ENCODE measurements at places on chromosomes 3 and 15.

- DNase-seq: no peak
These were observed 32.0 kb upstream of the STXBP5L start for GRCh38 chr3:120875989-120876388.

DNA sequence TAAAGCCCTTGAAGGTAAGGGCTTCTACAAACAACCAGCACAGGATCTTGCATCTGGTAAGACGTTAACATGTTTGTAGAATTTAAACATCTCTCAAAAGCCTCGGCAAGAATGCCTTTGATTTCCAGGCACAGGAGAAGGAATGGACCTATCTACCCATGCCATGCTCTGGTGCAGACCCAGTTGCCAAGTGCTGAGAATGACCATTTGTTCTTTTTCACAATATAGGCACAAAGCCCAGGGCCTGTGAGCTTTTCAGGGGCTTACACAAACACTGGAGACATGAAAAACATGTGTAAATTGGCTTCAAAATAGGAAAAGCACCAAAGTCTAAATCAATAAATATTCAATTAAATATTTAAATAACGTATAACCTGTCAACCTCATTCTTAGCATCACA is 266.9 kb upstream of the TTC14 start:
- peak; percentile 71 for DNase-seq

DNA sequence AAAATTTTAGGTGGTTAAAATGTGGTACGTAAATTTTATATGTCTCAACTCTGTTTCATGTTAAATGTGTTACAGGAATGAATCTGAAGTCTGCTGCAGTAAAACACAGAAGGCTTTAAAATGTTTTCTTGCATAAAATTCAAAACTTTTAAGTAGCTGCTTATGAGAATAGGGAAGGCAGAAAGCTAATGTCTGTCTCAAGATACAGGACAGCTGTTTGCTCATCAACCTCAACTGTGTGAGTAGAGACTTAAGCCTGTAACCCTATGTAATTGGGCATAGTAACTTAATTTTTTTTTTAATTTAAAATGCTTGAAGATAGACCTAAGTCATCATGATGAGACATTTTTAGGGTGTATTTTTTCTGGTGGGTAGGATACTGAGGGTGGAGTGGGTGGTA is 38.9 kb downstream of the ZFAND6 start:
- no peak for DNase-seq

GRCh38 chr15:100332721-100333120 is 9.1 kb downstream of the ADAMTS17 start:
- no peak for DNase-seq

DNA sequence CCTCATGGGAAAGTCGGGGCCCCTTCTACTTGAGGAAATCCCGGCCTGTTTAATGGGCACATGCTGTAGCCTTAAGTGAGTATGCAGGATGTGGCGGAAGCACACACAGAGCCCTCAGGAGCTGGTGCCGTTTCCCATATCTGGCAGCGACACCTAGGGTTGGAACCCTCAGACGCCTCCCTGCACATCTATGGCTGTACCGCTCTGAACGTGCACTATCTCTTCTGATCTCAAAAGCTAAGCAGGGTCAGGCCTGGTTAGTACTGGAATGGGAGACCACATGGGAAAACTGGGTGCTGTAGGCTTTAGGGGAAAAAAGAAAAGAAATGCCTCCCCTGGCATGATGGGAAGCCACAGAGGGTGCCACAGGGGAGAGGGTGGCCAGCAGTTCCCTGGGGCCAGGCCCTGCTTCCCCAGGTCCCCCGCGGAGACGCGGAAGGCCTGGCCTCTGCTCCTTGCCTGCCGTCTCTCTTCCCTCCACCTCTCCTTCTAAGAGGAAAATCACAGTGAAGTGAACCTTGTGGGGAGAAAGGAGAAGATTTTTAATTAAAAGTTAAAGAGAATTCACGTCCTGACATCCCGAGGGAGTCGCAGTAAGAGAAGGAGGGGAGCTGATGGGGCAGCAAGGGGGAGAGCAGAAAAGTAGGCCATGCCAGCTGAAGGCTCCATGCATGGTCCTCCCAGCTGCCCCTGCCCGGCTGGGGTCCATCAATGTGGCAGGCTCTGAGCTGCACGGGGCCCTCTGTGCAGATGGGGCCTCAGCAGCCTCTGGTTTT is 60.5 kb upstream of the TMEM115 start:
- DNase-seq: no peak

DNA sequence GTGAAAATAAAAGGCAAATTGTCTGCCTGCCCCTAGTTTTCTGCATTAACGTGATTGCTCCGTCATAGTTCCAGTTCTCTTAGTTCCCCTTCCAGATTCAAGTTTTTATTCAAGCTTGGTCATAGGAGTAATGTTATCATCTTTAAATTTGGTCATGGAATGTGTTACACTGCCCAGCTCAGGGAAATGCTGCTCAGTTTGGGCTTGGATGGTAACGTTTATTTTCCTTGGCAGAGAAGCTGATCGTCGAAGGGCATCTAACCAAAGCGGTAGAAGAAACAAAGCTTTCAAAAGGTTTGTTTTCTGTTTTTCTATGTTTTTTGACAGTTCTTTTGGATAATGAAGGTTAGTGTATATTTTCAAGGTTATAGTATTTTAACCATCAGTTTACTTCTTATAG is 118.4 kb upstream of the FLNB start:
- no peak for DNase-seq

DNA sequence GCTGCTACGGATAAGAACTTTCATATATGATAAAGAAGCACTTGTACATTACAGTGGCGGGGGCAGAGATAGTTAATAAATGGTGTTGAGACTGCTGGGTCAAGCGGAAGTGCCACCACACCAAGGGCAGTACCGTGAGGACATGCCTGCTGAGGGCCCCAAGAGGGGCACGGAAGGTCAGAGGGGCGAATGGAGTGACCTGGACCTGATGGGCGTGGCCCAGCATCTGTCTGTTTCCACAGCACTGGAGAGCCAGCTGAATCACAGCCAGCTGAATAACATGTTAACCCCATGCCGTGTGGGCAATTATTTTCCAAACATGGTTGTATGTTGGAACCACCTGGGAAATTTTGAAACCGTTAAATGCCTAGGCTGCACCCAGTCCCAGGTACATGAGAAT is 37.2 kb downstream of the ANKDD1A start:
- no peak for DNase-seq

GRCh38 chr3:22351806-22352205 is 600.8 kb upstream of the ZNF385D start:
- DNase-seq: no peak

GRCh38 chr3:46027736-46028397 is 584 bp upstream of the XCR1 start:
- DNase-seq: no peak

DNA sequence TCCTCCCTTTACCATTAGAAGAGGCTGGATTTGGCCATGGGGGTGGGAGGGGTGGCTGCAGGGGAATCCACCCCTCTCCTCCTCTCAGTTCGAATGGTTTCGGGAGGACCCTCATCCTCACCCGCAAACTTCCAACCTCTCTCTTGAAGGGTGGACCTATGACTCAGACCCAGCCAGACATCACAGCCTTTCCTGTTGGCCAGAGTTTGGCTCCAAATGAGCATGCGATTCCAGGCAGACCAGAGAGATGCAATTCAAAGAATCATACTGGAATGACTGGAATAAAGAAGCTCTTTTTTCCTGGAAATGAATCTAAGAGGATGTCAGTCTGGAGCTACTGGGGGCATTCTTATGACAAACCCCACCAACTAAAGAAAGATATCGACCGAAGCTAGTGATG is 516.7 kb upstream of the MDFIC2 start:
- DNase-seq: no peak

DNA sequence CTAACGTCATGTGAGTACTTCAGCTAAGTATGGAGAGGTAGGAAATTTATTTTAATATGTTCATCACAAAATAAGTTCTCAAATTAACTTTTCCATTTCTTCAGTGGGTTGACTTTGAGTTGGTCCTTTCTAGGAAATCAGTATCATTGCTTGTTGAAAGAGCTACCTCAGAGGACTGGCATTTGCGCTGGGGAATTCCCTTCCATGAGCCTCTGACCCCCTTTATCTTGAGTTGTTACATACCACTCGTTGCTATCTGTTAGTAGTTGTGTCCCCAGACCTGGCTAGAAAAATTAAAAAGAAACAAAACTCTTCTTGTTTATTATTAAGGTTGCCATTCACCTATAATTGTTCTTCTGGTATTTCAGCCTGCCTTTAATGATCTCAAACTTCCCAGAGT is 96.8 kb upstream of the ROBO2 start:
- DNase-seq: no peak

DNA sequence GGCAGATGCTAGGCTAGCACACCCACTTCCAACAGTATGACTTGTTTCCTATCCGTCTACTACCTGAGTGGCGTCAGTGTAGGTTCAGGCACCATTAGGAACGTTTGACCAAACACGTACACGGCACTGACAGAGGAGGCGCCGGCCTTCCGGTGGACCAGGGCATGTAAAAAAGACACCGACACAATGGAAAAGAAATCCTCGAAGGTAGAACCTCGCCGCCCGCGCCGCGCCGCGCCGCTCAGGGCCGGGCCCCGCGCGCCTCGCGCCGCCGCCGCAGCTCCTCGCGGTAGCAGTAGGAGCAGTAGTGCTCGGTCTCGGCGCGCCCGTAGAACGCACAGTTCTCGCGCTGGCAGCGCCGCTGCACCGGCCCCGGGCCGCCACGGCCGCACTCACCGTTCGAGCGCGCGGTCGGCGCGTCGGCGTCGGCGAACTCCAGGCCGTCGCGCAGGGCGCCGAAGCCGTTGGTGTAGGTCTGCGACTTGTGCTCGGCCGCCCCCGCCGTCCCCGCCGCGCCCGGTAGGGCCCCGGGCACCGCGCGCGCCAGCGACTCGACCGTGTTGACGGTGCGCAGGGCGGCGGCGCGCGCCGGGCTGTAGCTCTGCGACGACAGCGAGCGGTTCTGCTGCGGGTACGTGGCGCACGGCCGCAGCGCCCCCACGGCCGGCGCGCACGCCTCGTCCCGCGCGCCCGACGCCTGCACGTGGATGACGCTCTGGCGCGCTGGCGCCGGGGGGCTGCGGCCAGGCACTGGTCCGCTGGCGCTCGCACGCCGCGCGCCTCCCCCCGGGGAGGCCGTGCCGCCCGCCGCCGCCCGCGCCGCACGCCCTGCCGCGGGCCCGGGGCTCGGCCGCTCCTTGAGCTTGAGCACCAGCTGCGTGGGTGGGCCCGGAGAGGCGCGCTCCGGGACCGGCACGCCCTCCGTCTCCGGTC is 156.7 kb downstream of the KLF13 start:
- DNase-seq: no peak

GRCh38 chr3:118229196-118229595 is 805.5 kb downstream of the IGSF11 start:
- DNase-seq: peak; percentile 5

- DNase-seq: no peak
These were observed 27.6 kb upstream of the CXCR6 start for GRCh38 chr3:45915518-45916231.

DNA sequence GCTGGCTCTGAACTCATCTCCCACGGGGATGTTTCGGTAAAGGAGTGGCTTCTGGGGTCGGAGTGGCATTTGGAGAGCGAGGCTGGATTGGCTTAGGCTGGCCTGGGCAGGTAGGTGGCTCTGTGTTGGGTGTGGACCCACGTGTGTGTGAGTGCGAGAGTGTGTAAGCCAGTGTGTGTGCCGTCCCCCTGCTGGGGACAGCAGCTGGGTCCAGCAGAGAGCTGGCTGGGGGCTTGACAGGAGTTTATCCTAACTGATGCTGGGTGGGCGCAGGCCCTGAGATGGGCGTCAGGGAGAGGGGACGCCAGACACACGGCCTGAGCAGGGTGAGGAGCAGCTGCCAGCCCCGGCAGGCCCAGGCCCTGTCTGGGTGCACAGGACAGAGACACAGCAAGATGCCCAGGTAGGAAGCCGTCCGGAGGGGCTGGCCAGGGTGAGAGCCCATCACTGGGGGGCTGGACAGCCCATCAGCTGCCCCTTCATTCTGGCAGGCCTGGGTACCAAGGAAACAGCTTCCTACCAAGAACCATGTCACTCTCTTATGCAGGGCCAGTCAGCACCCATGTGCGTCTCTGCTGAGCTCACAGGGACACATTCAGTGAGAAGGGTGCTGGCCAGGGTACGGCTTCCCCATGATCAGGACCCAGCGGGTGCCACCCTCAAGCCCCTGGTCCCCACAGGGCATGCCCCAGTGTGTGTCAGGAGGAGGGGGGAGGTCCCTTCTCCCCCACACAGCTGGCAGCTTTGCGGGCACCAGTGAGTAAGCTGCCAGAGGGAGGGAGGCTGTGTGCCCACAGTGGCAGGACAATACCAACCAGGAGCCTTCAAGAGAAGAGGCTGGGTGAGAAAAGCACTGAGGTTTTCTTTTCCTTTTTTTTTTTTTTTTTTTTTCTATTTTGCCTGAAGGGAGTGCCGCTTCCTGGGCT is 1.1 kb downstream of the PAK6 start:
- no peak for DNase-seq

GRCh38 chr3:162354356-162354755 is 857.7 kb downstream of the OTOL1 start:
- no peak for DNase-seq

DNA sequence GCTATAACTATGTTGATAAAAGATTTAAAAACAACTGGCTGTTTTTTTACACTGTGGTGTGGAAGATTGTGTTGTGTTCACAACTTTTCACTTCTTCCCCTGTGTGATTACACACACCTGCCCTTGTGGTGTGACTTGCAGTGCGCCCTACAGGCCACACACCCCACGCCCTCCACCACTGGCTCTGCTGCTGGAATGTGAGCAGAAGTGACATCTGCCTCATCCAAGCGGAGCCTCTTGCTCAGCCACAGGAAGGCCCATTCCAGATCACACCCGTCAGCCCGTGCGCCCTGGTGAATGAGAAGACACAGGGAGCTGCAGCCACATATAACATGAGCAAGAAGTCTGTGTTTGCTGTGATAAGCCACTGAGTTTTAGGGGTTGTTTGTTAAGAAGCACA is 7.0 kb downstream of the CCR2 start:
- no peak for DNase-seq

- peak; percentile 2 for DNase-seq
These were observed 44.1 kb downstream of the SENP2 start for GRCh38 chr3:185630182-185630622.

GRCh38 chr3:107911337-107912000 is 179.4 kb downstream of the CD47 start:
- DNase-seq: no peak

DNA sequence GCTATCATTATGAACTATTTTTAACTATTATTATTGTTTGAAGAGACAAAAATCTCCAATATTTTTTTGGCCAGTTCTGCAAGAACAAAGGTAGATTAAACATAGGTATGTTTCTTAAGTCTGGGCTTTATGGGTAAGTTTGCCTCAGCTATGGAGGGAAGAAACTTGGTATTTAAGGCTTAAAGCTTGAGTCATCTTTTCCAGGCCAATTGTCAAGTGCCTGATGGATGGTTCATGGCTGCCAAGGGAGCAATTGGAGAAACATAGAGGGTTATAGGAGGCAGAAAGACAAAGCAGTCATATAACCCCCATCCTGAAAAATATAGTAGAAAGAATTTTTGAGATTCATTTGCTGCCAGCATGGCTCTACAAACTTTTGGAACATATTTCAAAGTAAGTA is 7.2 kb upstream of the STAC start:
- no peak for DNase-seq

- no peak for DNase-seq
These were observed 18.8 kb downstream of the B4GALT4 start for GRCh38 chr3:119221779-119222320.

- DNase-seq: no peak
These were observed 94.1 kb downstream of the PEX5L start for GRCh38 chr3:179942553-179943075.

GRCh38 chr15:31023841-31024240 is 32.4 kb upstream of the MTMR10 start:
- no peak for DNase-seq
